Astrocyte of the spinal cord (primary cell): ENCODE measurements at places on chromosomes 4 and X.
A peak's percentile ranks its signal among the peaks of the same experiment; 100 is the strongest.

DNA sequence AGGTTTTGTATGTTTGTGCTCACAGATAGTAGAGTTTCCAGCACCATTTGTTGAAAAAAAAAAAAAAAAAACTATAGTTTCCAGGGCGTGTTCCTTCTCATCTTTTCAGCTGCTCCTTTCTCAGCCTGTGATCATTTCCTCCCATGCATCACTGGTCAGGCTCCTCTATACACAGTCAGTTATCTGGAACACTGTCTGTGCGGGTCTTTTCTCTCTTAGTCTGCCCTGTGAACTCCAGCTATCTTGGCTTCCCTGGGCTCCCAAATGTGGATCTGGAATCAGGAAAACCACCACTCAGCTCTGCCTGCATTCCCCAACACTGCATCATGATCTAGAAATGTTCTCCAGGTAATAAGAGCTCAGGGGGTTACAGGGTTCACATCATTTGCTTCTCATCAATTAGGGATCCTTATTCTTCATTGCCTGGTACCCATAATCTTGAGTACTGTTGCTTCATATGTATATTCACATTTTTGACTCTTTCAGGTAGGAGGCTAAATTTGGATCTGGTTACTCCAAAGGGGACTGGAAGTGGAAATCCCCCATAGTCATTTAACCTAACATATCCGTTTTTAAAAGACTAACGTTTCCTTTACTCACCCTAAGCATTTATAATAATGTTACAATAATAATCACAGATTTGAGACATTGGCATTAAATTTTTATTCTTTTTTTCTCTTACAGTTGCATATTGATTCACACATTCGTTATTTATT lies 221.8 kb upstream of the KLF3 start:
- DNase-seq = no peak

DNA sequence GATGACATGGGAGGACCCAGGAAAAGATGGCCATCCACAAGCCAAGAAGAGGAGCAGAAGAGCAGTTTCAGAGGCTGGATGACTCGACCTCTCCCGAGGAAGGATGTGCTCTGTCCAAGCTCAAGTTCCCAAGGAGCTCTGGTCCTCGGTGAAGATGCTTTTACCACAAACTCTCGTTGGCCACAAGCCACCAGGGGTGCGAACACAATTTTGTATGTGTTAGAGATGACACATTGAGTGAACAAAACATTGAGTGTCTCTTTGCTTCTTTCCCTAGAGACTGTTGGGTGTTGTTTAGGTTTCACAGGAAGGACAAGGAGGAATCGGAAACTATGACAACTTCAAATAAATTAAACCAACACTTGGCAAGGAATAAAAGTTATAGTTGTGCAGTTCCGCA lies 26.3 kb downstream of the FGFBP1 start:
- peak; percentile 13 for DNase-seq

- DNase-seq = no peak
Measured at GRCh38 chr4:2415881-2416563, 2.4 kb downstream of the ZFYVE28 start.

- peak; percentile 19 for DNase-seq
Measured at GRCh38 chr4:139191373-139191772, 14.4 kb upstream of the ELF2 start.
